ENCODE measurements at places on chromosomes 7 and 10. TPM values are rescaled to one million over a fixed set of nuclear protein-coding genes. Genes with fewer than 3 reads are reported as not detected.
A peak's percentile ranks its signal among the peaks of the same experiment; 100 is the strongest.

WDR86 gene
- total RNA-seq: 50.2 TPM

CYP3A5 gene
- 1.6 TPM for total RNA-seq

PSAP gene
- 385 TPM for total RNA-seq

DNA sequence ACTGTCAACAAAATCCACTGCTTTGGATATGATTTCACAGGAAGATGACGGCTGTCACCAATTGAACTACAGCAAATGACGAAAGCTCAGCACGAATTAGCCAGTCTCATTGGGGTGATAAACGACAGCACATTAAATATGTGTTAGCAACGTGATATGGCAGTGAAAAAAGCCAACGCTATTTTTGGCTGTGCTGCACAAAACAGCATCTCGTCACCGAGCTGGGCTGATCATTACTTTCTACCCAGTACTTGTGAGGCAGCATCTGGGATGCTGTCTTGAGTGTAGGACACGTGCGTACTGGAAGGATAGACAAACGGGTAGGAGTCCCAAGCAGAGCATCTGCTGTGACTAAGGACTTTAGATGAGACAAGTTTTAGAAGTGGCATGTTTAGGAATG, 138.3 kb downstream of the EXOC4 start:
- DNase-seq: peak; percentile 55

- DNase-seq: no peak
These were observed 715.7 kb upstream of the SORCS1 start for GRCh38 chr10:107880185-107880584.

GRCh38 chr7:2702594-2702957, 14.6 kb downstream of the AMZ1 start:
- DNase-seq: no peak

- DNase-seq: no peak
These were observed 45.6 kb downstream of the CHCHD3 start for GRCh38 chr7:133036289-133036688.

- no peak for DNase-seq
These were observed 10.9 kb upstream of the MAP3K8 start for GRCh38 chr10:30422981-30423654.

All from occipital lobe (tissue), 3 donors.